ENCODE measurements at places on chromosomes 5 and 9. TPM values are rescaled to one million over a fixed set of nuclear protein-coding genes. Genes with fewer than 3 reads are reported as not detected.

The SLC36A2 gene
- total RNA-seq = not detected

GRCh38 chr5:126651013-126651577 lies 50.3 kb downstream of the PHAX start:
- DNase-seq = no peak

- no peak for DNase-seq
Observed at GRCh38 chr5:53276825-53277224, 167.3 kb upstream of the MOCS2 start.

DNA sequence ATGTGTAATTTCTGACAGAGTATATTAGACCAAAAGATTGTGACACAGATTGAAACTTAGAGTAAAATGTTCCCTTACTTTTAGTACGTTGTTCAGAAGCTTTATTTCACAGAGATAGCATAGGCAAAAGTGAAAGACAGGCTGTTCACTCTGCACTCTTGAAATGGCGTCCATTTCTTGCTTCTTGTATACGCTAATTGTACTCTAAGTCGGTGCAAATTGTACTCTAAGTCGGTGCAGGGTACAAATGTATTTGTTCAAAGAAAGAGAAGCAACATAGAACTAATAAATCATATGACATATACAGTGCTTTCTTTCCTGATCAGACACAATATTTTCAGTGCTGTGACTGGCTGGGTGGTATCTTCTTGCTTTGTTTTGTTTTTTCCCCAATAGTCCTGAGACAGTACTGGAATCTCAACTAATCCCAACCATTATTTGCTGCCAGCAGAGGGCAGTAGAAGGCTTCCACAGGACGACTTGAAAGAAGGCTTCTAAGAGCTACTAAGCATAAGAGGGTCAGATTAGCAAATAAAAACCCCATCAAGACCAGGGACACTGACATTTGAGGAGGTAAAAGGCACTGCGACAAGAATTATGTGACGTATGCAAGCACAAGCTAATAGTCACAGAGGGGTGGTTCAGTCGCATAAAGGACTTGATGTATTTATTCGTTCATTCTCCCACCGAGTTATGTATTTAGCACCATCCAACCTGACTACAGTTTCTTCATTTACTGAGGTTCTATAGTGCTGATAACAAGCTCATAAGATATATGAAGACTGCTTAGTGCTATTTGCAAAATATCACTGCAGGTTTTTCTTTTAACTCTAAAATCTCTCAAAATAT lies 831.8 kb downstream of the TAF11L14 start:
- peak; percentile 82 for DNase-seq

- no peak for DNase-seq
Observed at GRCh38 chr5:171427318-171428167, 8.1 kb downstream of the FGF18 start.

The SMIM32 gene
- not detected for total RNA-seq

All from PC-3 (cell line).